ENCODE measurements at places on chromosomes 6 and 20. TPM values are rescaled to one million over a fixed set of nuclear protein-coding genes. Genes with fewer than 3 reads are reported as not detected.

The SLC22A3 gene
- 46.7 TPM for total RNA-seq

The FAXC gene
- 6.3 TPM for total RNA-seq

The WFDC5 gene
- not detected for total RNA-seq

The IYD gene
- not detected for total RNA-seq

The C20orf144 gene
- total RNA-seq, result 0.10 TPM

The ACSS1 gene
- 7.1 TPM for total RNA-seq

The BEND6 gene
- total RNA-seq, result 1.7 TPM

The COL12A1 gene
- 5.0 TPM for total RNA-seq

The ZNF391 gene
- 0.20 TPM for total RNA-seq

The MED20 gene
- 13.6 TPM for total RNA-seq

The SMIM29 gene
- total RNA-seq, result 29.6 TPM
